ENCODE measurements at places on chromosomes 1 and 21.

DNA sequence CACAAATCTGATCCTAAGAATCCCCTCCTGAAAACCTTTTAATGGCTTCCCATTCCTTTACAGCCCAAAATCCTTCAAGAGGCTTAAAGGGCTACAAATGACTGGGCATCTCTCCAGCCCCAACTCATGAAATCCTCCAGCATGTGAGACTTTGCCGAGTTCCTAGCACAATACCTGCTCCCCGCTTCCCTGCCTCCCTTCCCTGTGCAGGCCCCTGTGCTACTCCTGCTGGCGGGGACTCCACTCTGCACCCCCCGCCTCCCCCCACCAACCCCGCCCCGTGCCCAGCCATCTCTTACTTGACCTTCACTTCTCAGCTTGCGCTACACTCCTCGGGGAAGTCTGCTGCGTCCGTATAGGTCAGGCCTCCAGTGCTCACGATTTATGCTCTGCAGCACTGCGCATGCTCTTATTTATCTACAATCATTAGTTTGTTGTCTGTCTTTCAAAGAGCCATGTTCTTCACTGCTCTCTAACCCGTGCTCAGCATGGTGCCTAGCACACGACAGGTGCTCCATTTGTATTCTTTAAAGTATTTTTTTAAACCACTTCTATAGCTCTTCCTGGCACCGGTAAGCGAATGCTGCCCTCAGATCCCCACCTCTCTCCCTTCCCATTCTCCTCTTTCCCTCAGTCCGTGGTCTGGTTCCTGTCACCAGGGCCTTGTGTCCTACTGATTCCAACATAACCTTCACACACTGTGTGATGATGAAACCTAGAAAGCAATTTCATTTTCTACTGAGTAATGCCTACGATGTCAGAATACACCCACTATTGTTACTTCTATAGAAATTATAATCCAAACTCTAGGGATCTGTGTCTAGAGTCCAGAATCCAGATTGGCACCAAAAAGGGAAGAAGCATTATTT is 37.5 kb upstream of the PLA2G2C start:
- DNase-seq = no peak

DNA sequence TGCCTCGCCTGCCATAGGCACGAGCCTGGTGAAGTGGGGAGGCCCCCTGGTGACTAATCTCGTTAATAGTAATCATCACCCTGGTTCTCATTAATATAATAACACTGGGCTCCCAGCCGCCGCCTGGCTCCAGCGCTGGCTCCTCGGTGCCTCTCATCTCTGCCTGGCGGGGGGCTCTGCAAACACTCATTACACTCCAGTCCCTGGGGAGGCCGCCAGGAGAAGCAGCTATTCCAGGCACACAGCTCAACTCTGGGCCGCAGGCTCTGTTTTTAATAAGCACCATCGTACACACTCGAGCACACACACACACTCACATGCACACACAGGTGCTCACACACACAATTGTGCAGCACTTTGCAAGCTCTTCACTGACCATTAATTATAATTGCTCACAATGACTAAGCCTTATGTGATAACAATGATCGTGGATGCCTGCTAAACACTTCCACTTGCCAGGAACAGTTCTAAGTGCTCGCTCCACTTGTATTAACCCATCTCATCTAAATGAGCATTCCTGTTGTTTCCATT is 52.2 kb downstream of the SDC3 start:
- no peak for DNase-seq

DNA sequence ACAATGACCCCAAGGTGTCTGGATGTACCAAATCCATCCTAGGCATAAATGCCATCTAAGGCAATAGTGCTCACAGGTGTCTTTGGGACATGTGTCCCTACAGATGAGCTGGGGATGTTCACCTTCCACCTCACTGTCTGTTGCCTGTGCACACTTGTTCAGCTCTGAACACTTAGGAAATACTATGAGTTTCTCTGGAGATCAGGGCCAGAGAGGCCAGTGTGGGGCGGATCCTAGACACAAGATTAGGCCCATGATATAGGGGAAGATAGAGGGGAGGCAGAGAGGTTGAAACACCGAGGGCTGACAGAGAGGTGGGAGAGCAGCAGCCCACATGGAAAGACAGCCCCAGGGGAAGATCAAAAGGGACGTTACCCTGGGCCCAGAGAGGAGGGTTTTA is 25.6 kb downstream of the C1orf116 start:
- no peak for DNase-seq

DNA sequence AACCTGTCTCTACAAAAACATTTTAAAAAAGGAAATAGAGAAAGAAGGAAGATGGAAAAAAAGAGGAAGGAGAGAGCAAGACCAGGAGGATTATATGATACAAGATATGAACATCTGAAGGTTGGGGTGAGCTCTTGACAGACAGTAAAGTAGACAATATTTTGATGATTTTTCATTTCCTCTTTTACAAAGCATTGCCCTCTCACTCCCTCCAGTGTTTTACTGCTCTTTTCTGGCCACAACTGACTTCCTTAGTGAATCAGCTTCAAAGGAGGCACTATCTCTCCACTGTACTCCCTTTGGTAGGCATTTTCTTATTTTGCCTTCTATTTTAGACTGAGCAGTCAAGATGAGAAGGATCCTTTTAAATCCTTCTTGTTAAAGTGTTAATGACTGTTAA is 296.7 kb downstream of the KCTD3 start:
- no peak for DNase-seq

GRCh38 chr1:50787266-50787665 is 172.8 kb downstream of the FAF1 start:
- no peak for DNase-seq

DNA sequence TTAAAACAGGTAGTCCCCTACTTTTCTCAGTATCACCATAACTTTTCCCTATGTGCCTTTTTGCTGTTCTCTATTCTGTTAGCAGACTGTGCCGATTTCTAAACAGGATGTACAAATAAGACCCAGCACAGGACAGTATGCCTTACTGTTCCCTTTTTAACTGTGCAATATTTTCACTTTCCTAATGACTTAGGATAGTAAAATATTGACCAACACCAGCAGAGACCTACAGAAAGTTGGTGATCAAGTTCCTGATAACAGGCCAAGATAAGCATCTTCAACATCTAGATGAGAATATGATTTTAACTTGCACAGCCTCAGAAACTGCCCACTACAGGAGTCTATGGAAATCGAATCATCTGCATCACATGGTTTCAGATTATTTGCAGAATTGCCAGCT is 42.0 kb downstream of the ADSS2 start:
- no peak for DNase-seq

- no peak for DNase-seq
Measured at GRCh38 chr1:56719171-56719570, 74.1 kb downstream of the PRKAA2 start.

DNA sequence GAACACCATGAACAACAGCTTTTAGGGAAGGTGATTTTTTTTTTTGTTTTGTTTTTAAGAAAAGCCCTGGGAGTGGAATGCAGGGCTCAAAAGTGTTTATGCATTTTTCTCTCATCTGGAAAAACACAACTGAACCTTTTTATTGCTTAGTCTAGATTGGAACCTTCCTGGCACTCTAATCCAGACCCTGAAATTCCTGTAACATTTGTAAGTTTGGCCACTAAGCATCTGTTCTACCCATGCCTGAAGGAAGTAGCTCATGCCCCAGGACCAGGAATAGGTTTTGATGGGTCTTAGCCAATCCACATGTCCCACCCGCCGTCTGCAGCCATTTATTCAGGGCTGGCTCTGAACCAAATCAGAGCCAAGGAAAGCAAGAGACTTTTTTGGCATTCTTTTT is 39.7 kb upstream of the SLC2A1 start:
- no peak for DNase-seq

DNA sequence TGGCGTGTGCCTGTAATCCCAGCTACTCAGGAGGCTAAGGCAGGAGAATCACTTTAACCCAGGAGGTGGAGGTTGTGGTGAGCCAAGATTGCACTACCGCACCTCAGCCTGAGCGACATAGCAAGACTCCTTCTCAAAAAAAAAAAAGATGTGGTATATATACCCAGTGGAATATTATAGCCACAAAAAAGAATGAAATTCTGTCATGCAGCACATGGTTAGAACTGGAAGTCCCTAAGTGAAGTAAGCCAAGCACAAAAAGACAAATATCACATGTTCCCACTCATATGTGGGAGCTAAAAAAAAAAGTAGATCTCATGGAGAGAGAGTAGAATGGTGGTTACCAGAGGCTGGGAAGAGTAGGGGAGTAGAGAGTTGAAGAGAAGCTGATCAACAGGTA is 18.7 kb downstream of the PSMB4 start:
- no peak for DNase-seq

GRCh38 chr1:100164216-100164615 is 13.8 kb downstream of the LRRC39 start:
- DNase-seq = no peak

DNA sequence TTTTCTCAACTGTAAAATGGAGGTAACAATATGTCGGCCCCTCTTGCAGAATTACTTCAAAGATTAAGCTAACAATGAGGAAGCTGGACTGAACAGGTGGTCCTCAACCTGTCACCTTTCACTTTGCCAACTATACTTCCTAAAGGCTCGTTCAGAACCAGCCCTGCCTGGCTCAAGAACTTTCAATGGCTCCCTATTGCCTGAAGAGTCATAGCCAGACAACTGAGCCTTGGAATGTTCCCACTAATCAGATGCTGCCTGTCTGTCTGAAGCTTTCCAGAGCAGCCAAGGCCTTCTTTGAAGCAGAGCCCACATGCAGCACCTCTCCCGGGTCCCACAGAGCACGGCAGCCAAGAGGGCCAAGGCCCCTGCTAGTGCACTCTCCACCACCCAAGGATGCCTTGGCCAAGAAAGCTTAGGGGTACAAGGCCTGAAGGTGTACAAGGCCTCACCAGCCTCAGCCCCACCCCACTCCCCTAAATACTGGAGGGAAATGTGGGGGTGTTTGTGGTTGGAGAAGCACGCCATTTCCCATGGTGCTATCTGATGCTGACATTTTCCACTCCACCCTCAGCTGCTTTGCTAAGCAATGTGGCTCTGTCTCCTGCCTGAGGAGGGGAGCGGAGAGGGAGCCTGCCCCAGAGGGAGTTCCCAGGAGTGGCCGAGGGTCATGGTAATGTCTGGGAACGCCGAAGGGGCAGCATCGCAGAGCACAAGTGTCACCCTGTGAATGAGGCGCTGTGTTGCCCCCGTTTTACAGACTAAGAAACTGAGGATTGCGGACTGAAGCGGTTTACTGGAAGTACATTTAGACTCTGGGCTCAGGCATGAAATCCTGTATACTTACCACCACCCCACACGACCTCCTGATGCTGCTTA is 8.2 kb upstream of the LAPTM5 start:
- no peak for DNase-seq

- DNase-seq = no peak
Measured at GRCh38 chr1:9281071-9281827, 11.4 kb upstream of the SPSB1 start.

GRCh38 chr1:200213392-200213791 is 185.9 kb downstream of the NR5A2 start:
- DNase-seq = no peak

DNA sequence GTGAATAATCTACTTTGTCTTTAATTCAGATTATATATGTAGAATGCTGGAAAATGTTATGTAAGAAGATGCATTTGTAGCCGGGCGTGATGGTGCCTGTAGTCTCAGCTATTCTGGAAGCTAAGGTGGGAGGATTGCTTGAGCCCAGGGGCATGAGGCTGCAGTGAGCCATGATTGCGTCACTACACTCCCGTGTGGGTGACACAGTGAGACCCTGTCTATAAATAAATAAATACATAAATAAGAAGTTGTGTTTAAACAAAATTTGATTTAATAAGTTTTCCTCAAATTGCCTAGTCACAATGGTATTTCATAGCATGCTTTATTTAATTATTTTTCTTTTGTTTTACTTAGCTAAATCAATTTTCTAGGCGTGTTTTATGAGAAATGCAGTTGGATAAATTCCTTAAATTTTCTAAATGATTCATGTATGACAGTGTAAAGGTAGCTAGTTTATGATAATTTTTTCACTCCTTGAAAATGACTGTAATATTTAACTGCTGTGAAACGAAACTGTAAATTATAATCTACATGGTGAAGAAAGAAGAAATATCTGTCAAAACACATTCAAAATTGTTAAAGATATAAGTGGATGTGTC is 232.6 kb downstream of the SRGAP2C start:
- DNase-seq = no peak

GRCh38 chr1:30039354-30040080 is 683.9 kb downstream of the MATN1 start:
- no peak for DNase-seq

GRCh38 chr1:246647113-246647512 is 77.1 kb upstream of the SCCPDH start:
- no peak for DNase-seq

GRCh38 chr1:240888039-240888786 is 276.3 kb upstream of the GREM2 start:
- peak; percentile 14 for DNase-seq

- DNase-seq = no peak
Measured at GRCh38 chr1:43930949-43931275, 2.7 kb upstream of the ARTN start.

GRCh38 chr1:208785629-208786028 is 541.4 kb upstream of the PLXNA2 start:
- DNase-seq = no peak

- no peak for DNase-seq
Measured at GRCh38 chr1:201500670-201501120, 6.2 kb downstream of the CSRP1 start.

- no peak for DNase-seq
Measured at GRCh38 chr1:46474570-46474969, 15.1 kb upstream of the DMBX1 start.

DNA sequence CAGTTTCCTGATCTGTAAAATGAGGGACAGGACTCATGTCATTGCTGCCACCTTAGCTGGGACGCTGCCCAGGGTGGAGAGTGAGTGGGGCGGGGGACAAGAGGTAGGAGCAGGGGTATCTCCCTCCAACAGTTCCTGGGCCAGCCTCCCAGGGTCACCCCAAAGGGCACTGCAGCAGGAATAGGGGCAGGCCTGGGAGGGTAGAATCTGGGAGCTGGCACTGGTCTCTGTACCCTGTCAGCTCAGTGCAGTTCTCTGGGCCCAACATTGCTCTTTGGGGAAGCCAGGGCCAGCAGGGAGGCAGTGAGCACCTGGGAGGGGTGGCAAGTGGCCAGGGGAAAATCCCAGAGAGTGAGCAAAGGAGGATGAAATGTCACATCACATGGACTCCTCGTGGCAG is 55.8 kb downstream of the ELK4 start:
- DNase-seq = no peak

- no peak for DNase-seq
Measured at GRCh38 chr21:45280178-45280821, 7.4 kb downstream of the POFUT2 start.

- no peak for DNase-seq
Measured at GRCh38 chr1:177206831-177207355, 36.1 kb downstream of the BRINP2 start.

GRCh38 chr1:57058652-57059501 is 93.1 kb upstream of the C8B start:
- DNase-seq = no peak

GRCh38 chr1:68516066-68516465 is 19.2 kb upstream of the DEPDC1 start:
- DNase-seq = no peak

Measured in NK-92 treated with Interleukin-12 subunit alpha and Interleukin-12 subunit beta, amount 100 ng/mL, for 24 hours (cell line).